Left lobe of liver (tissue), 2 donors: ENCODE measurements at places on chromosomes 11 and 22. TPM values are rescaled to one million over a fixed set of nuclear protein-coding genes. Genes with fewer than 3 reads are reported as not detected.

DNA sequence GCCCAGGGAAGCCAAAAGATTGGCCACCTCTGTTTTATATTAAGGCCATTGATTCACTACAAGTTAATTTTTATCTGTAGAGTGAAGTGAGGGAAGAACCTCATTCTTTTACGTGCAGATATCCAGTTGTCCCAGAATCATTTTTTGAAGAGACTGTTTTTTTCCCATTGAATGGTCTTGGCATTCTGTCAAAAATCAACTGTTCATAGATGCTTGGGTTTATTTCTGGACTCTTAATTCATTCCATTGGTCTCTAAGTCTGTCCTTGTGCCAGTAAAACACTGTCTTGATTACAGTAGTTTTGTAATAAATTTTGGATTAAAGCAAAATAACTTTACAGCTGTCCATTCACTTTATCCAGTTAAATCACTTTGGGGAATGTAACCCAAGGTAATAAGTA lies 26.8 kb downstream of the WBP2NL start:
- no peak for DNase-seq

- DNase-seq = peak; percentile 61
Measured at GRCh38 chr22:46076651-46077339, 73.5 kb upstream of the PPARA start.

- DNase-seq = no peak
Measured at GRCh38 chr22:26918226-26918625, 260.8 kb downstream of the MIAT start.

Gene KCNJ1
- total RNA-seq = not detected

Gene MUC5AC
- total RNA-seq = 0.03 TPM

Gene TRPC6
- not detected for total RNA-seq
